DMS79 treated with DMSO at 0.1 percent for 48 hours (cell line): ENCODE measurements at places on chromosomes 6 and 20.
A peak's percentile ranks its signal among the peaks of the same experiment; 100 is the strongest.

- no peak for DNase-seq
Measured at GRCh38 chr6:157792671-157793070, 30.4 kb upstream of the SNX9 start.

DNA sequence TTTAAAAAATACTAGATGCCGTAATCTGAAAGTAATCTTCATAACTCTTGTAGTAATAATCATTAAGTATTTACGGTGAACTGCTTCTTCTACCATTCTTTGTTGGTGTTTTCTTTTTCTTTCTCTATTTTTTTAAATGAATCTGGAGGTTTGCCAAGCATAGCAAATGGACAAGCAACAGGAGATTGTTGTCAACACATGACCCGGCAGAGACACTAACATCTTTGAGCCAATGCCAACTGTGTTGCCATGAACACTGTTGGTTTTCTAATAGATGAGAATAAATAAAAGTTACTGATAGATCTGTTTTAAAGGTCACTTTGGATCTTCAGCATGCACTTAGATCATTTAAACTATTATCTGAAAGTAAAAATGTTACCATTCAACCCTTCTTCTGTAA lies 523.6 kb upstream of the EYS start:
- no peak for DNase-seq

DNA sequence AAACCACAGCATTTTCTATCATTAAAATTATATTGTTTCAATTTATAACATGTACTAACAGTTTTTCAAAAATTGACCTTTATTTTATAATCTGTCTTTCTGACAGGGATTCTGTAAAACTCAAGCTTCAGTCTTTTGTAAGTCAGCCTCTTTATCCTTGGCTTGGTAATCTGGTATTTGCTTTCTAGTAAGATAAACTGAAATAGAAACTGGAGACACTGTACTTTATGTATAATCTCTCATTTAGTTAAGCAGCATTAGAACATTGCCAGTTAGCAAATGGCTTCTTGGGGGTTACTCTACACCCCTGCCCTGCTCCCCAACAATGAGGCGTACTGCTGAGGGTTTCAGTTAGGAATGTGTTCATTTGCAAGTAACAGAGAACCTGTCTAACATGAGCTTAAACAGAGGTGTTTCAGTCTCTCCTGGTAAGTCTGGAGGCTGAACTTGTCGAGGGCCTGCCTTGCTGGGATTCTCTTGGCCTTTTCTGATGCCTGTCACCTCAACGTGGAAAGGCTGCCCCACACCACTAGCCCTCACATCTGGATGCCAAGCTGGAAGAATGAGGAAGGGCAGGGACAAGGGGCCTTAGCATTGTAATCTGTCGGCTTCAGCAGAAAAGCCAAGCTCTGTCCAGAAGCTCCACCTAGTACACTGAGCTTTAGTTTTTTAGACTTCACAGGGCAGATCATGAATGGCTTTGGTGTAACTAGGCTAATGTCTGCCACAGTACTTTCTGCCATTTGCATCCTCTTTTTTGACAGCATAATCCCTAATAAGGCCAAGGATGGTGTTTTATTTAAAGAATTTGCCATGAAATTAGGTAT lies 34.8 kb downstream of the SH3BGRL2 start:
- DNase-seq, result no peak

DNA sequence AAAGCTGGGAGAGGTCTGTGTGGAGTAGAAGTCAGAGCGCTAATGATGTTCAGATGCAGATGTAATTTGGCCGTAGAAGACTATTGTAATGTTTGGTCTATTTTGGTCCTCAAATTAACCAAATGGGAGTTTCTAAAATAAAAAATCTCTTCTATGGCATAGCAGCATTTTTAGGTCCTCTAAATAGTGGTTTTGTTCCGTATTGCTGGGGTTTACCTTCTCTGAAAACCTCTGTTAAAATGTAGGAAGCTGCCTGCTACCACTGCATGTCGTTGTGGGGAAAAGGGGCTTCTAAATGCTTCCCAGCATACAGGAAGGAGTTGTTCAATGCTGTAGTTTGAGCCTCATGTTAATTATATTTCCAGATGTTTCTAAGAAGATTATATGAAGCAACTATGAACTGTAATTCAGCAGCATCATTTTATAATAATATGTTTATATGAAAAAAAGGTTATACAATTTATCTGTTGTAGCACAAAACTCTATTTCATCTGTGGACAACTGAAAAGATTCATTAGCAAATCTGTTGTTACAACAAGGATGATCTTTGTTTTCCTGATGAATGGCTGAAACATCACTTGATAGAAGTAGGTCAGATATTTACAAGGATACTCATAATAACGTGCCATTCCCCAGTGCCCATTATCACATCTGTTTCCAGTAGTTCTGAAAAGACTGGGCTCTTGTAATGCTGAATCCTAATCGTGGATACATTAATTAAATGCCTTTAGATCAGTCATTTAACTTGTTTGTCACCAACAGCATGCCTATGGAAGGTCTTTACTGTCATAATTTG lies 256.6 kb downstream of the TBC1D7 start:
- DNase-seq, result no peak

- DNase-seq, result no peak
Measured at GRCh38 chr20:22127587-22127986, 422.1 kb downstream of the PAX1 start.

- no peak for DNase-seq
Measured at GRCh38 chr6:54254886-54255285, 53.4 kb upstream of the TINAG start.

GRCh38 chr6:16933961-16934360 lies 167.9 kb upstream of the STMND1 start:
- DNase-seq, result no peak

- no peak for DNase-seq
Measured at GRCh38 chr6:110735666-110736065, 79.6 kb downstream of the CDK19 start.

- no peak for DNase-seq
Measured at GRCh38 chr6:154206141-154206540, 150.5 kb downstream of the IPCEF1 start.

- DNase-seq, result no peak
Measured at GRCh38 chr20:58378704-58379103, 10.3 kb upstream of the VAPB start.

DNA sequence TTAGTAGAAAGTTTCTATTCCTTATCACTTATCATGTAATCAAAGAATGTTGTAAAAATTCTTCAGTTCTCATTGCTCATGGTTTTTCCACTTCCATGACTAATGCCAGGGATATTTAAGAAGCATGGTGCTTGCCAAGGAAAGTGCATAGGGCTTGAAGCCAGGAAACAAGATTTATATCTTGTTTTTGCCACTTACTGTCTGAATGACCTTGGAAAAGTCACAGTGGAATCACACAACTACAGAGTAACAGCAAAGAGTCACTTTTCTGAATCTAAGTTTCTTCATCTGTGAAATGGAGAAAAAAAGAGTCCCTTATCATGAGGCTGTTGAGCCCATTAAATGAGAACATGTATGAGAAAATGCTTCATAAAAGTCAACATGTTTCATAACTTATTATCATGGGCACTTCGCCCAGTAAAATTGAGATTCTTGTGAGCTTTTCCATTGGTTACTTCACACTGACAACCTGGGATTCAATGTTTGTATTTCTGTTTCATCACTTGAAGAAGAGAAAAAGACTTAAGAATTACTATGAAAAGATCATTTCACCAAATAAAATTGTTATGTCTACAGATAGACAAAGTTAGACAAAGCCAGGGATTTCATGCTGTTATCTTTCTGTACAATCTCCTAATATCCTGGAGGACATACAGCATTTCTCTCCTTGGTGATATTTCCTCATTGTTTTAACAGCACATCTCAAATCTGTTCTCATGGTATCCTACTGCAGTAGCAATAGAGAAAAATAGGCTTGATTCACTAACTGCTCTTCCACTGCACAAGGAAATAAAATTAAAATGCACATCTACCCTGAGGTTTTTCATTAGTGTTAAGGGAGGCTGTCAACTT lies 7.6 kb upstream of the BMP5 start:
- DNase-seq, result no peak

GRCh38 chr6:129708496-129709195 lies 1.3 kb downstream of the ARHGAP18 start:
- no peak for DNase-seq

- DNase-seq, result no peak
Measured at GRCh38 chr6:109048670-109049415, 45.8 kb downstream of the SESN1 start.

GRCh38 chr20:47352332-47353238 lies 3.9 kb downstream of the ZMYND8 start:
- peak; percentile 54 for DNase-seq

DNA sequence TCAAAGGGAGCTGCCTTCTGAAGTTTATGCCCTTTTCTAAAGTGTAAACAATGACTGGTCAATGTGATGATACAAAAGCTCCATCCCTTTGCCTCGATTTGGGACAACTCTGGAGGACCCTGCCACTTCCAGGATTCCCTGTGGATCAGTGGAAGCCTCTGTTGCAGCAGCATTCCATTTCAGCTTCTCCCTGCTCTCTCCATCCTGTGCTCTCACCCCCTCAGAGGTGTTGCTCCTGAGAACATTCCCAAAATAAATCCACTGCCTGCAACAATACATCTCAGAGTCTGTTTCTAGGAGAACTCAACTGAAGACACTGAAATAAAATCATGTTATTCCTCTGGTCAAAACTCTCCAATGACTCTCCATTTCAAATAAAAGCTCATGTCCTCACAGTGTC lies 263.6 kb downstream of the HACE1 start:
- DNase-seq, result no peak

DNA sequence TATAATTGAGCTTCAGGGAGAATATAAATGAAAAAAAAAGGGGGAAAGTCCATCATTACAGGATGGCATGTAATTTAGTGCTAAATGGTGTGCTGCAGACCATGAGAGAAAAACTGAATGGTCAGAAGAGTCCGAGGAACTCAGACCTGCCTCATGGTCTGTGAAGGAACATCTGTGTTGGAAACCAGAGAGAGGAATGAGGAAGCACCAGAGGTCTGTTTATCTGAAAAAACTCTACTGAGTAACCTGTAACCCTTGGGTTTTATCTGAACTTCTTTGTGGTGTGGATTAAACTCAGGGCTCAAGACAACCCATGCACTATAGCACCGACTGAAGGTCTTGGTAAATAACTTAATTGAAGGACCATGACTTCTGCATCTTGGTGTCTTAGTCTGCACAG lies 108.1 kb downstream of the RNF144B start:
- no peak for DNase-seq

- no peak for DNase-seq
Measured at GRCh38 chr6:3748208-3749066, 3.1 kb downstream of the PXDC1 start.

DNA sequence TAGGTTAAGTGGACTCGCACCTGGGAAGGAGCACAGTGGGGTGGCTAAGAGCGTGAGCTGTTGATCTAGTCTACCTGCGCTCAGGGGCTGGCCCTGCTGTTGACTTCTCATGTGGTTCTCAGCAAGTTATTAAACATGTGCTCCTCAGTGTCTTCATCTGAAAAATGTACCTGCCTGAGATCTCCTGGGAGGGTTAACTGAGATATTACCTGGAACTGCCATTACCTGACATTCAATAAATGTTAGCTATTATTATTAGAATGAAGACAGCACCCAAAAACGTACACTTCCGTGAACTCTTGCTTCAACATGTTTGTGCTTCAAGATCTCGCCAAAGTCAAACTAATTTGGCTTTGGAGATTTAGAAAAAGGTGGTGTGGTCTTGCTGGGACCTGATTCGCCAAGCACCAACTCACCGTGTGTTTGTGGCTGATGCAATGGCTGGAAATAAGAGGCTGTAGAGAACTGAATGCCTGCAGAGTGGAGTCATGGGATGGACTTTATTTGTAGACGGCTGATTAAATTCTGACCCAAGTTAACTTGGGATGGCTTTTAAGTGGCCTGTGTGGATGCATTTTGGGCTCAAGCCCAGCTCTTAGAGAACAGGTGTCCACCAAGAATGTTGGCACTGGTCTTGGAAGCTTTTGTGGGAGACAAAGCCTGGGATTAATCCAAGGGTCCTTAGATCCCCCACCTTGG lies 692.9 kb downstream of the QKI start:
- no peak for DNase-seq

DNA sequence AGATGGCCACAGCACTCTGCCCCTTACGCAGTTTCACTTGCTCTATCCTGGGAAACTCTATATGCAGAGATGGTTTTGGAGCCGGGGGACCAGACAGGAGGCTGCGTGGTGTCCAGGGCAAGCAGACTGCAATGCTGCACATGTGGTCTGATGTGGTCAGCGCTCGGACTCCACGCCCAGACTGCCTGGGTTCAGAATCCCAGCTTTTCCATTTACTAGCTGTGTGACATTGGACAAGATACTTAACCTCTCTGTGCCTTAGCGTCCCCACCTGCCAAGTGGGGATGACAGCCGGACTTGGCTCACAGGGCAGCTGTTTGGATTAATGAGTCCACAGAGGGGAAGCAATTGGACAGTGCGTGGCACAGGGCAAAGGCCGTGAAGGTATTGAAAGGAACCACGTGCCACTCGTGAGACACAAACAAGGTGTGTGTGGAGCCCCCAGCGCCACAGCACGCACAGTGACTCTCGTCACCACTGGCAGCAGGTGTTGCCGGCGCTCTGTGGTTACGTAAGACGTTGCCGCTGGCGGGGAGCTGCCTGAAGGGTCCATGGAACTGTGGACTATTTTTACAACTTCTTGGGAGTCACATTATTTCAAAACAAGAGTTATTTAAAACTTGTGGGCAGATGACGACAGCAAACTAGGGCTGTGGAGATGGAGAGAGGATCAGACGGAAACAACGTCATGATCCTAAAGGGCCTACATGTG lies 201.4 kb downstream of the PREX1 start:
- DNase-seq, result no peak

GRCh38 chr6:154509421-154510143 lies 903 bp downstream of the CNKSR3 start:
- DNase-seq, result peak; percentile 19

GRCh38 chr20:48771542-48771941 lies 56.3 kb downstream of the PREX1 start:
- DNase-seq, result no peak

- no peak for DNase-seq
Measured at GRCh38 chr6:37013516-37014491, 8.3 kb downstream of the FGD2 start.

DNA sequence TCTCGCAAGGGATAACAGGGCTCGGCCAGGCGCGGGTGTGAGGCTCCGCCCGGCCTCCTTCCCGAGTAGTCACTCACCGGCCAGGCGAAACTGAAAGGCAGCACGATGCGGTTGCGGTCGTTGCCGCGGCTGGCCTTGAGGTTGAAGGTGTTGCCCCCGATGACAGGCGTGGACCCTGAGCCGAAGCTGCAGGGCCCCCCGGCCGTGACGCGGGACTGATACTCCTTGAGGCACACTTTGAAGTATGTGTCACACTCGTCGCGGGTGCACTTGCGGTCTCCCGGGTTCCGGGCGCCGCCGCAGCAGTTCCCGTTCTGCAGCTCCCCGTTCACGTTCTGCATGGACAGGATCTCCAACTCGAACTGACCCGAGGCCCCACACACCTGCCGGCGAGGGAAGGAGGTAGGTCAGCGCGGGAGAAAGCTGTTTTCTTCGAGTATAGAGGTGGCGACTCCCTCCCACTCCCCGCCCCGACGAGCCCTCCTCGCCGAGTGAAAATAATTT lies 1.1 kb downstream of the JAG1 start:
- DNase-seq, result peak; percentile 13

- no peak for DNase-seq
Measured at GRCh38 chr20:50041246-50041873, 58.6 kb downstream of the SNAI1 start.
